Smooth muscle cell of the brain vasculature (primary cell): ENCODE measurements at places on chromosomes 13 and 19.
A peak's percentile ranks its signal among the peaks of the same experiment; 100 is the strongest.

GRCh38 chr13:73717632-73718031 is 416.6 kb downstream of the KLF12 start:
- no peak for DNase-seq

DNA sequence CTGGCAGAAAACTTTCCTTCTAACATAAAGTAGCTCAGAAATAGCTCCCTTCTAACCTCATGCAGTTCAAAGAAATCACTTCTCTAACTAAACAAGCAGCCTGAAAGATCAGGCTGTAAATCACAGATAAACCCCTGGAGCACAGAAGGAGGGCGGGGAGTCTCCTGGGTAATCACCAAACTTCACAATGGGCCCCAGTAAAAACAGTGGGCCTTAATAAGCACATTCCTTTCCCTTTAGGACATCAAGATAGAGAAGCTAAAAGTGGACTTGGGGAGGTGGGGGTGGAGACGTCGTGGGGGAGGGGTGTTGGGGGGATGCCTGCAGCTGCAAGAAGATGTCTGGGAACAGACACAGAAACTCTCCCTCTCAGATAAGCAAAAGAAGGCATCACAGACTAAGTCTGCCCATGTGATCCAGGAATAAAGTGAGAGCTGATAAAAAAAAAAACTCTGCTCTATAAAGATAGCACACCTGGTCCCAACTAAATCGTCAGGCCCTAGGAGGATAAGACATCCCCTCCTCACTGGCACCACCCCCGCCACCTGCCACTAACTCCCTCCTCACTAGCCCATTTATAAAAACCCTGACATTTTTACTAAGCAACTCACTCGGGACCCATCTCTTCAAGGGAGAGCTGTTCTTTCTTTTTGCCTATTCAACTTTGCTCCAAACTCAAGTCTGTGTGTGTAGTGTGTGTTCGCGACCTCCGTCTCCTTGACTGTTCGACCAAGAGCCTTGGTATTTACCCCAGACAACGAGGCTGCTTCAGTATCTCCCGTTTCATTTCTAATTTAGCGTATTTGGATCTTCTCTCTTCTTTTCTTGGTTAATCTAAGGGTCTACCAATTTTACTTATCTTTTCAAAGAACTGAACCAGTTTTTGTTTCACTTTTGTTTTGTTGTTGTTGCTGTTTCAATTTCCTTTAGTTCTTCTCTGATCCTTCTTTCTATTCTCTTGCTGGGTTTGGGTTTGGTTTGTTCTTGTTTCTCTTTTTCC is 31.7 kb downstream of the DNAJC15 start:
- peak; percentile 36 for DNase-seq

DNA sequence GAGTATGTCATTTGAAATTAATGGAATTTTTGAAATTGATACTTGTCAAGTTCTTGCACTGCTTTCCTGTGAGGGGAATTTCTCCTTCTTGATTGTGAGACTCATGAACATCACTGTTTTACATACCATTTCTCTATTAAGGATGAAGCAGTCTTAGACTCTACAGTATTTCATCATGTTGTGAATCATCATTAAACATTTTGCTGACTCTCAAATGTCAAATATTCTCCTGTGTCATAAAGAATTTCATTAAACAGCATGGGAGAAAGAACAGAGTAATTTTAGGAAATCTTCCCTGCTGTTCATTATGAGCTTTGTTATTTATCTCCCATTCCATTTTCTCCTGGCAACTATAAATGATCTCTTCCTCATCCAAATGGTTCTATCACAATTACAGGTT is 729.0 kb downstream of the PCDH9 start:
- DNase-seq, result no peak

- no peak for DNase-seq
These were observed 445.2 kb upstream of the MIR17HG start for GRCh38 chr13:90902255-90902654.

GRCh38 chr19:10289836-10290356 is at the start of gene ICAM5:
Gene ICAM5 (plus strand): TSS chr19:10289952. CDS start chr19:10290044, 92 bp downstream.
- no peak for DNase-seq

GRCh38 chr19:47729468-47729798 is 15.9 kb upstream of the NOP53 start:
- DNase-seq, result no peak

DNA sequence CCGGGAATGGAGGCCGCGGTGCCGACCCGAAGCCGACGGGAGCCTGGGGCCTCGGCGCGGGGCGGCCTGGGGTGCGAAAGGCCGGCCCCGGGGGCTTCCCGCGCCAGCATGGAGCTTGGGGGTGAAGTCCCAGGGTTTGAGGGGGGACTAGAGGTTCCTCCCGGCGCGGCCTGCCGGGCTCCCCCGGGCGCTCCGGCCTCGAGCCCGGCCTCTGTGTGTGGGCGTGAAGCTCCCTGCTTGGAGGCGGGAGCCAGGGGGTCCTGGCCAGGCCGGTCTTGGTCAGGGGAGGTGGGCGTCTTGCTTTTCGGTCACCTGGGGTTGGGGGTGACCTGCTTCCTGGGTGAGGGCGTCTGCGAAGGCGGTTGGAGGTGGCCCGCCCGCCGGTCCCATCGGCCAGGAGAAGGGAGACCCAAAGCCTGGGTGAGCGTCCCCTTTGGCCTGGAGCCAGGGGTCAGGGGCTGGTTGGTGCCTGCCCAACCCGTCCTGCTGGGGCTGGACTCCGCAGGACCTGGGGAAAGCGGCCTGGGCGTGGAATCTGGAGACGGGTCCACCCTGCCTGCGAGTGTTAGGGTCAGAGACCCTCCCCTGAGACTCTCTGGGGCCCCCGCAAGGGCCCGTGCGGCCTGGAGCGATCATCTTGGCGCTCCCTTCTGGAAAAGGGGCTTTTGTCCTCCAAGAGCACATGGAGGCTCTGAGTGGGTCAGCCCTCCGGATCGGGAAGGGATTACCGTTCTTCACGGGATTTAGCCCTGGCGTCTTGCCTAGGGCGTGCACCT is 535 bp downstream of the BSG start:
- no peak for DNase-seq

GRCh38 chr13:72864142-72865011 is 82.4 kb downstream of the PIBF1 start:
- no peak for DNase-seq

DNA sequence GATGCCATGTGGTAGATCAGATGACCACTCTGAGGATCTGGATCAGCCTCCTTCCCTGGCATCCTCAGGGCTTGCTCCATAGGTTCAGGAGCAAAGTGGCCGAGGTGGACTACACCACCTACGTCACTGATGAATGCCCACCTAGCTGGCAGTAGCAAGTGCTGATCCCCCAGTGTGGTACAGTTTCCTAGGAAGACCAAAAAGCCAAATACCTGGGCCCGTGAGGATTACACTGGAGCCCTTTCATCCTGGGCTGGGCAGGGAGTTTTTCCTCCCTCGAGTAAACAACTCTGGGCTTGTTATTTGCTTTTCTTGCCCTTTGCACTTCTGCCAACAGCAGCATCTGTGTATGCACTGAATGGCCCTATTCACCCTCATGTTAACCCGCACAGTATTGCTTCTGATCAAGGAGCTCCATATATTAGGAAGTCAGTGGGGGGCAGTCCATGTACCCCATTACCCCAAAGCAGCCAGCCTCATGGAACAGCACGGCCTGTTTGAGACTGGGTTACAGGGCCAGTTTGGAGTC is 3.3 kb upstream of the MYADM start:
- DNase-seq, result no peak

DNA sequence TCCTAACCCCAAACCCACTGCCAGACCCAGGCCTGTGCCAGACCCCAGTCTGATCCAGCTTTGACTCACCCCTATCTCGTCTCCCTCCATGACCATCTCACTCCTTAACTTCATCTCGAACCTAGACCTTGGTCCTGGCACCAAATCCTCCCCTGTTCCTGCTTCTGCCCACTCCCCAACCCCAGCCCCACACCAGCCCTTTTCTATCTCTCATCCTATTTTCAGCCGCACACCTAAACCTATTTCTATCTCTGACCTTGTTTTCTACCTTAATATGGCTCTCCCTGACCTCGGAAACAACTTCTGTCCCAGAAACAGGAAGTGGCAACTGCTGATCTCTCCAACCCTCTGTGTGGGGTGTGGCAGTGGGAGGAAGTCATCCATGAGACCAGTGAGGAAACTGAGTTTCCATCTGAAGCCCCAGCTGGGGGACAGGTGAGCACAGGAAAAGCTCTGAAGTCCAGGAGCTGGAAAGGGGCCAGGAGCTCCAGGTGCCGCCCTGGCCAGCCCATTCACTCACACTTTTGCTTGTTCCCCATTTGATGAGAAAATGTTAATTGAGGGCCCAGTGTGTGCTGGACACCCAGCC is 13.7 kb downstream of the PTH2 start:
- DNase-seq, result no peak

DNA sequence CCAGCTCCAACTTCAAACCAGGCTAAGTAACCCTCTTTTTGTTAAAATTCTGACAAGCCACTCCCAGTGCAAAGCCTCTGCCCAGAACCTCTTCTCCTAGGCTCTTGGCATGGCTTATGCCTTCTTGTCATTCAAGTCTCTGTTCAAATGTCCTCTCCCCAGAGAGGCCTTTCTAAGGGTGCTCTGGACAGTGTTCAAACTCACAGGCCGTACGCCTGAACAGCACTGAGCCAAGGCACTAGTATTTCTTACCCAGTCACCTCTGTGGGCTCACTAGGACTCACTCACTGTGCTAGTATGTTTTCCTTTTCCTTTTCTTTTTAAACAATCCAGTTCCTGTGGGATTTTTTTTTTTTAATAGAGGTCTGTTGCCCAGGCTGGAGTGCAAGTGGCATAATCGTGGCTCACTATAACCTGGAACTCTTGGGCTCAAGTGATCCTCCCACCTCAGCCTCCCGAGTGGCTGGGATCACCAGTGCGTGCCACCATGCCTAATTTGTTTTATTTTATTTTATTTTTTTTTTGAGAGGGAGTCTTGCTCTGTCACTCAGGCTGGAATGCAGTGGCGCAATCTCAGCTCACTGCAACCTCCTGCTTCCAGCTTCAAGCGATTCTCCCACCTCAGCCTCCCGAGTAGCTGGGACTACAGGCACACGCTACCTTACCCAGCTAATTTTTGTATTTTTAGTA is 2.3 kb upstream of the ASF1B start:
- DNase-seq, result no peak

DNA sequence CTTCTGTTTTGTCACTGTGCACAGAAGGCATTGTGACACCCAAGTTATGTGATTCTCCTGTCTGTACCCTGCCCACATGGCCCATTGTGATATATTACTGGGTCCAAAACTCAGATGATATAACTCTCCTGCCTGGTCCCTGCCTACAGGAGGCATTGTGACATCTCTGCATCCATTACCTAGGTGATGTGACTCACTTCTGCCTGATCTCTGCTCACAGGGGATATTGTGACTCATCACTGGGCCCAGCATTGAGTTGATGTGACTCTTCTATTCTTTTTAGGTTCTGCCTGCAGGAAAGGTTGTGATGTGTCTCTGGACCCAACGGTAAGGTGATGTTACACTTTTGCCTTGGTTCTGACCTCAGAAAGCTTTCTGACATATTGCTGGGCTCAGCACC is 67.9 kb upstream of the ZNF724 start:
- DNase-seq, result no peak
